Femur (tissue), 1 donor: ENCODE measurements at places on chromosomes 3 and 15.

- peak; percentile 70 for DNase-seq
These were observed 134.4 kb downstream of the TMCO5A start for GRCh38 chr15:38068626-38069391.

DNA sequence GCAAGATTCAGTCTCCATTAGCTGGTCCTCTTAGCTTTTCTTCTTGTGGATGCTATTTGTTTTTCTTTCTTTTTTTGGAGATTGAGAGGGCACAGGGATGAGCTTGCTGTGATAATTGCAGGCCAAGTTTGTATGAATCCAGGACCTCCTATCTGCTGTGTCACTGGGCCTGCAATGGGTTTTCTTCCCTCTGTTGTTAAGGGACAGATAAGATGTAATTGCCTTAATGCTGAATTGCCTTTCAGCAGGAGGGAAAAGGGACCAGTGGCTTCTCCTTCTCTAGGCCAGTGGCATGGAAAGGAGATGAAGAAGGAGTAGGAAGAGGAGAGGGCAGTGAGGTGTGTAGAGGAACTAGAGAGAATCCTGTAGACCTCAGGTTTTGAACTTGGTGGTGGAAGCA lies 29.9 kb downstream of the PTPRG start:
- DNase-seq, result no peak

DNA sequence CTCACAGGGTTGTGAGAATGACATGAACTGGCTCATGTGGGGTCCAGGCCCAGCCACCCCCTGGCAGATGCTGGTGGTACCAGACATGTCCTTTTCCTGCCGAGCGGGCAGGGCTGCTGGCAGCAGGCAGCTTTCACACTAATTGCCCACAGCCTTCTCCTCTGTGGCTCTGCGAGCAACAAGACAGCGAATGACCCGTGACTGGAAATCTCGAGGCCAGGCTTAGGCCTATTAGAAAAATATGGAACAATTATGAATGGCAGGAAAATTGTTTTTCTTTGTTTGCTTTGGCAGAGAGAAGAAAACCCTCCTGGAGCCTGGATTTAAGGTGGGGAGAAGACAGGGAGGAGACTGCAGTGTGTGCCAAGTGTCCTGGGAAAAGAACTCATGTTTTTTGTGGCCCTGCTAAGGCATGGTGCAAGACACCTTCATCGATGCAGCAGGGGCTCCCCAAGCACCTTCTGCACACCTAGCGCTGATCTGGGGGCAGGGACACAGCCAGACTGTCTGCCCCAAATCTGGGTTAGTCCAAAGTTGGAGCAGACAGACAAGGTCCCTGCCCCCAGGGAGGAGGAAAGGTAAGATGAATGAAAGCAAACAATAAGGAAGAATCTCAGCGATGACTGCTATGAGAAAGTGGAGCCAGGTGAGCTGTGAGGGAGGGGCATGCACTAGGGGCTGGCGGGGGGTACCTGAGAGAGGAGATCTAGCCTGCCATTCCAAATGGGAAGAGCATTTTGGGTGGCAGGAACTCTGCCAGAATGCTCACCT lies 193.8 kb upstream of the TLE3 start:
- no peak for DNase-seq

GRCh38 chr3:100893590-100893989 lies 99.6 kb downstream of the ABI3BP start:
- DNase-seq, result no peak

- peak; percentile 82 for DNase-seq
These were observed 51.2 kb upstream of the ULK4 start for GRCh38 chr3:42012935-42013690.

GRCh38 chr15:39502611-39503195 lies 78.2 kb upstream of the THBS1 start:
- no peak for DNase-seq

- DNase-seq, result no peak
These were observed 31.7 kb upstream of the CCDC66 start for GRCh38 chr3:56525291-56525690.

GRCh38 chr15:97224191-97224641 lies 736.3 kb upstream of the ARRDC4 start:
- DNase-seq, result no peak

DNA sequence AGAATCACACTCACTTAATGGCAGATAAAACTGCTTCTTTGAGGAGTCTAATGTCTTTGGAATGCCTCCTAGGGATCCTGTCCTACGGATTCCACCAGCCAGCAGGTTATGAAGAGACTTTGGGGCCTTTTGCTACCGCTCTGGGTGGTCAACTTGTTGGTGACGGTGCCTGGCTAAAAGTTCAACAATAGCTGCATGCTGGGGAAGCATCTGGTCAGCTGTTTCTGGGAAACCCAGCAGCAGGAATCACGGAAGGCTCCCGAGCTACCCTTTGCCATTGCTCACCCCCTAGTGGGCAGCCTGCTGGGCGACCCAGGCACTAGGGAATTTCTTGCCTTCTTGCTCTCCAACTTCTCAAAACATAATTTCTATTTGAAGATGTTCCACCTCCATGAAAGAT lies 263.3 kb downstream of the NEK10 start:
- no peak for DNase-seq

GRCh38 chr15:53580366-53580765 lies 179.1 kb downstream of the WDR72 start:
- peak; percentile 24 for DNase-seq

DNA sequence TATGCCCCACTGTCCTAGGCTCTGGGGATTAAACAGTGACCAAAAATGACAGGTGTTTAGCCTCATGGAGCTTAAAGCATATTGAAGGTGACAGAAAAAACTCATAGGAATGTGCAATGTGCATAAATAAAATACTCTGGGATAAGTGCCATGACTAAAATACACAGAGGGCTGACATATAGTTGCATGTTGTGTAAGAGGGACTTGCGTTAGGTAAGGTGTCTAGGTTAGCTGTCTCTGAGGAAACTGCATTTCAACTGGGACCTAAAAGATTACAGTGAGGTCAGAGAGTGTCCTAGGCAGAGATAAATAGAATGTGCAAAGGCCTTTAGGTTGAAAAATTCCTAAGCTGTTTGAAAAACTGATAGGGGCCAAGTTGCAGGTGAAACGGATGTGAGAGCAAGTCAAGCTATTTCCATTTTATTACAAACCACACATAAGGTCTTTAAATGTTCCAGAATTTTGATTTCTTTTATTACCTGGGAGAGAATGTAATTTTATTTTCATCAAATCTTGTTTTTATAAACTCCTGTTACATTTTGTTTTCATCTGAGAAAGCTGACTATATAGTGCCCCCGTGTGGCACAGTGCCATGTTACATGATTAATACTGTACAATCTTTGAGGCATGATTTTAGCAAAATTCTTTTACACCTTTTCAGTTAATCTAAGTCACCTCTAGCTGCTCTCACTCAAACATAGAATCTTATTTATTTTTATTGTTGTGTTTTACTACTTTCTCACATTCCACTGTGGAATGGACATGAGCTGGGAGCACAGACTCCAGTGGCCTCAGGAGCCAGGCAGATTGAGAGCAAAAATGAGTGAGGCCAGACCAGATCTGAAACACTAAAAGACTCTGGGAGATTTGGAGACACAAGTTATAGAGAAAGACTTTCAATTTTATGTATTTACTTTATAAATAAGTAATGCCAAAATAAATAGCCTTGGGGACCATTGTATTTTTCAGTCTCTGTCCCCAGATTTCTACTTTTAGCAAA lies 259.6 kb upstream of the ZNF717 start:
- DNase-seq, result peak; percentile 26

GRCh38 chr3:178810181-178810580 lies 261.4 kb downstream of the ZMAT3 start:
- DNase-seq, result peak; percentile 79

DNA sequence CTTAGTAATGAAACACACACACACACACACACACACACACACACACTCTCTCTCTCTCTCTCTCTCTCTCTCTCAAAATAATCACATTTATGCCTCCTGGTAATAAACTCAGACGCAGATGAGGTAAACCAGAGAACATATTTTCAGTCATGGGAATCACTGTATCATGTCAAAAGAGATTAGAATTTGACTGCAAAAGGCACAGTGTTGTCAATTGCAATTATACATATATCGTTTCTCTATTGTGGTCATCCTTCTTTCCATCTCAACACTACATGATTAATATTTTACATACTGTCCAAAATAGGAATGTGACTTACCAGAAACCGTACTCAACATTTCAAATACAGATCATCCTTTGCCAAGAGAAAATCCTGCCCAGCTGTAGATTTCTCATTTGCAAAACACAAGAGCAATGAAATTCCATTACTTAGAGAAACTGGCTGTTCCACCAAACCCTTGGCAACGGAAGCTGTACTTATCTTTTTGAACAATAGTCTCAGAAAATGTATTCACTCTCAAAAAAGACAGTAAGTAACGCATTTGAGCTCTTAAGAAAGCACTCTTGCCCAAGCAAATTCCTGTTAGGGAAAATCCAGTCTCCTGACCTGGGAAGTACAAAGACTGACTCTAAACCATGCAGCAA lies 24.3 kb downstream of the PDZRN3 start:
- peak; percentile 80 for DNase-seq

DNA sequence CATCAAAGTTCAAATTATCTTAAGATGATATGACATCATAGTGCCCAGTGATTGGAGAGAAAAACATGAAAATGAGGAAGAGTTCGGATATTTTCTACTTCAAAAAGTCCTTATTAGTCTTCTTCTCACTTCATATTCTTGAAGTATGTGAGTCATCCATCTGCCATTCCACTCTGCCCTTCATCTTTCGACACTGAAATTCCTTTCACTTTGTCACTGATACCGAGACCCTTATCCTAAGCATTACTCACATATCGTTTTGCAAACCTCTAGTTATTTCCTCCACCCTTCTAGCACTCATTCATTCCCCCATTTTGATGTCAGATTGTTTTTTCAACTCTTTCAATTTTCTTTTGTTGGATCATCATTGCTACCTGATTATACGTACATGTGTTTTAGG lies 4.0 kb downstream of the OR5H14 start:
- DNase-seq, result no peak

DNA sequence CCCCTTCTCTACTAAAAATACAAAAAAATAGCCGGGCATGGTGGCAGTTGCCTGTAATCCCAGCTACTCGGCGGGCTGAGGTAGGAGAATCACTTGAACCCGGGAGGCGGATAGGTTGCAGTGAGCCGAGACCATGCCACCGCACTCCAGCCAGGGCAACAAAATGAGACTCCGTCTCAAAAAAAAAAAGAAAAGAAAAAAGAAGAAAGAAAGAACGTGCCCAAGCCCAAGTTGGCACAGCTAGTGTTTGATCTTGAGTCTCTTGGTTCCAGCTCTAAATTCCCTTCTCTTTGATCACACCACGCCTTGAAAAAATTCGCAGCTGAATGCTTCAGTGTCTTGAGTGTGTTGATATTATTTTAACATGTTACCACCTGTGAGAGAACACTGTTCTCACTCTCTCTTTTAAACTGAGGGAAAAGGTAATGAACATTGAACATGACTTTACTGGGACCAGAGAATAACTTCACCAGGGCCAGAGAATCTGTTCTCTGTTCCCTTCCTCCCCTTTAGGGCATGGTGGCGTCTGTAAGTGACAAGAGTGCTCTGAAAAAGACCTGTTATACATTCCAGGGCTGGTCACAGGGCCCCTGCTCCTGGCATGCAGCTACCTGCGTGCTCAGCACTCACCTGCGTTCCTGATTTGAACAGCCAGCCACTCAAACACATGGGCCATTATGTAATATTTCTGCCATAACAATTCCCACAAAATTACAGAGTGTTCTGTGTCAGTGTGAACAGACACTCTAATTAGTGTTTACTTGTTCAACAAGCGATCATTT lies 19.0 kb downstream of the SLCO3A1 start:
- no peak for DNase-seq

- DNase-seq, result no peak
These were observed 602.1 kb downstream of the MAGI1 start for GRCh38 chr3:65436580-65436979.

GRCh38 chr15:83610901-83611685 lies 42.8 kb upstream of the ADAMTSL3 start:
- DNase-seq, result no peak

DNA sequence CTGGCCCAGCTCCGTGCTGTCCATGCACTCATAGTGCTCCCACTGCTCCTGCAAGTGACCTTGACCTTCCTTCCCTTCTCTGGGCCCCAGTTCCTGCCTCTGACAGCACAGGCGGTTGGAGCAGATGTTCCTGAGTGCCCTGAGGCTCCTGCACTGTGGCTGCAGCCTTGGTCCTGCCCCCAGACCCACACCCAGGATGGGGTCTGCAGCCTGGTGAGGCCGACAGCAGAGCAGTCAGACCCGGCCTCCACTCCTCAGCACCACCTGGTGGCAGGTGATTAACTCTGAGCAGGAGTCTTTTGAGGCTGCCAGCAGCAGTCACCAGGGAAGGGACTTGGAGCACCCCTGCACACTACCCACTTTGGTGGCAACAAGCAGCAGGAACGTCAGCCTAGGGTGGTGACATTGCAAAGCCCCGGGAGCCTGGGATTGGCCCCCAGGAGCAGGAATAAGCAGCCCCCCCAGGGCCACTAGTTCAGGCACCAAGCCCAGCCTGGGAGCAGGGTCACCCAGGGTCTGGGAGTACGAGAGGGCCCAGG lies 64.6 kb downstream of the CYP11A1 start:
- peak; percentile 44 for DNase-seq

GRCh38 chr3:36729204-36730056 lies 34.9 kb downstream of the DCLK3 start:
- DNase-seq, result no peak

DNA sequence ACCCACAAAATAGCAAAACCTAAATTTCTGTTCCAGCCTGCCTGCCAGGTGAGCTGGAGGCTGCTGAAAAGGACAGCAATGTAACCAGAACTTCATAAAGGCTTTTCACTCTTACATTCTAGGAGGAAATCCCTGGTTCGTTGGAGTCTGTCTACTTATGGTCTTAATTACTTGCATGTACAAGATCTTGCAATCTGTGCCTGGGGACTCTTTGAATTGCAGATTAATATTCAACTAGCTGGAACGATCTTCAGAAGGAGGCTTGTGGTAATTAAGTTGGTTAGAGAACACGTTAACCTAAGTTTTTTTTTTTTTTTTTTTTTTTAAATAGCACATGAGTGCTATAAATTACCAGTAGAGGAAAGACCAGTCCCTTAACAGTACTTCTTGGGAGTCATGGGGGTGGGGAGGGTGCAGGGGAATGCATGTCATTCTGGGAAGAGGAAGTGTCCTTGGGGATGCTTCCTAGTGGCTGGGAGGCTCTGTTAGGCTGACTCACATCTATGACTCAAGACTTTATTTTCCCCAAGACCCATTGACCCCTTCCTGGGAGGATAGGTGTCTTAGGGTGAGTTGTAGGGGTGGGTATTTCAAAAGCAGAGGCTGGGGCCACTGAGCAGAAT lies 139.8 kb downstream of the RAB11A start:
- DNase-seq, result no peak

DNA sequence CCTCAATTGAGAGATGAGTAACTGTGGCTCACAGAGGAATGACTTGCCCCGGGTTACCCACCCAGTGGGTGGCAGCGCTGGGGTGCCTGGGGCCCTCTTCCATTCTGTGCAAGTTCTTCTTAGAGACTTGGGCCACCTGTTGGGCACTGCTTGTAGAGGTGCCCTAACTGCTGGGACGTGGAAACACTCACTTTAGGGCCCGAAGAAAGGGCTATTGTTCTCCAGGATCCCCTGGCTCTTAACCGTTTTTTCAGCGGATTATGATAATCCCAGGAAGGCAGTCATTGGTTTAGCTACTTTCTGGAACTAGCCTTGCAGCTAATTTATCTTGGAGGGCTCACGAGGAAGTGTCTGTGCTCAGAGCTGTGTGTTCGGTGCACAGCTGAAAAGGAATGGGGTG lies 66.0 kb upstream of the GCNT3 start:
- no peak for DNase-seq

GRCh38 chr3:123157209-123157597 lies 44.5 kb upstream of the SEC22A start:
- DNase-seq, result no peak

GRCh38 chr15:62880278-62880677 lies 162.3 kb upstream of the TPM1 start:
- no peak for DNase-seq

GRCh38 chr15:68783226-68784058 lies 37.3 kb downstream of the ANP32A start:
- DNase-seq, result peak; percentile 33
